ENCODE measurements at places on chromosomes 5 and 9.

DNA sequence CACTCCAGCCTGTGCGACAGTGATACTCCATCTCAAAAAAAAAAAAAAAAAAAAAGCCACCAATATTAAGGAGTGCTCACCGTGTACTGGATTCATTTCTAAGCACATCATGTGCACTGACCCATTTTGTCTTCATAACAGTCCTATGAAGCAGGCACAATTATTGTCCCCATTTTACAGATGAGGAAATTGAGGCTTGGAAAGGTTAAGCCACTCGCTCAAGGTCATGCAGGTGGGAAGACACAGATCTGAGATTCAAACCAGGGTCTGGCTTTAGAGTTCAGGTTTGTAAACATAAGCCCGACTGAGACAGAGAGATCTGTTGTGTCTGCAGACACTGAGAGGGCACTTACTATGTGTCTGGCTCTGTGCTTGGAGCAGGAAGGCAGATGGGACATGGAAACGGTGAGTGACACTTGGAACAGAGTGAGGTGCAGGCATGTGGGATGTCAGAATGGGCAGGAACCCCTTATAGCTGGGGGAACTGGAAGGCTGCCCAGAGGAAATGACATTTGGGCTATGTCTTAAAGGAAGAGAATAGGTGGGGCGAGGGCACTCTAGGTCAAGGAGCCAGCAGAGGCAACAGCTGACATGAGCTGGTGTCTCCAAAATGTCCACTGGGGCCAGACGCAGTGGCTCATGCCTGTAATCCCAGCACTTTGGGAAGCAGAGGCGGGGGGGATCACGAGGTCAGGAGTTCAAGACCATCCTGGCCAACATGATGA lies 69.9 kb downstream of the STK10 start:
- DNase-seq, result no peak

DNA sequence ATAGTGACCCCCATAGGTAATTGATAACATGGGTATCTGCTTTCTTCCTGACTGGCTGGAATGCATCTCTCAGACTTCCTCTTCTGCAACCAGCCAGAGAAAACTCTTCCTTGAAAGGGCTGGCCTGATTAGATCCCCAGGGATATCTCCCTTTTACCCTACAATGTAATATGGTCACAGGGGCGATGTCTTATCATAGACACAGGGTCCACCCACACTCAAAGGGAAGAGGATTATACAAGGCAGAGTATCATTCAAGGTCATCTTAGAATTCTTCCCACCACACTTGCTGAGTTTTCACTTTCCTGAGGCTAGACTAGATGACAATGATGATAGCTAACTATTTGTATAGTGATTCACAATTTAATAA lies 33.2 kb downstream of the TTLL11 start:
- DNase-seq, result no peak

GRCh38 chr5:116358015-116358523 lies 216.6 kb downstream of the SEMA6A start:
- no peak for DNase-seq

- DNase-seq, result no peak
Measured at GRCh38 chr9:32978051-32978450, 23.4 kb downstream of the APTX start.

- DNase-seq, result no peak
Measured at GRCh38 chr9:134037641-134038040, 12.4 kb downstream of the BRD3OS start.

- DNase-seq, result no peak
Measured at GRCh38 chr9:123326662-123327093, 29.3 kb upstream of the CRB2 start.

DNA sequence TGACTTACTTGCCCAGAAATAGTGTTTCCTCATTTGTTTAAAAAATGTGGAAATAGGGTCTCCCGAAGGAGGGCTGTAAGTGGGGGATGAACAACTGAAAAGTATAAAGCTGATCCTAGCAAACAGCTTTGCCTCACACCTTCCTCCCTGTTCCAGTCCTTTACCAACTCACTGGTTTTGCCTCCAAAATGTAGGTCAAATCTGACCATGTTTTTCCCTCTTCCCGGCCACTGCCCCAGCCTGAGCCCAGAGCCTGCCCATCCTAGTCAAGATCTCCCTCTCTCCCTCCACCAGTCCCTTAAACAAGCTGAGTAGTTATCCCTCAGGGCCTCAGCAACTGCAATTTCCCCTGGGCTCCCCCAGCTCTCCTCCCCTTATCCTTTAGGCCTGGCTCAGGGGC lies 82.4 kb upstream of the FBXW11 start:
- DNase-seq, result no peak

DNA sequence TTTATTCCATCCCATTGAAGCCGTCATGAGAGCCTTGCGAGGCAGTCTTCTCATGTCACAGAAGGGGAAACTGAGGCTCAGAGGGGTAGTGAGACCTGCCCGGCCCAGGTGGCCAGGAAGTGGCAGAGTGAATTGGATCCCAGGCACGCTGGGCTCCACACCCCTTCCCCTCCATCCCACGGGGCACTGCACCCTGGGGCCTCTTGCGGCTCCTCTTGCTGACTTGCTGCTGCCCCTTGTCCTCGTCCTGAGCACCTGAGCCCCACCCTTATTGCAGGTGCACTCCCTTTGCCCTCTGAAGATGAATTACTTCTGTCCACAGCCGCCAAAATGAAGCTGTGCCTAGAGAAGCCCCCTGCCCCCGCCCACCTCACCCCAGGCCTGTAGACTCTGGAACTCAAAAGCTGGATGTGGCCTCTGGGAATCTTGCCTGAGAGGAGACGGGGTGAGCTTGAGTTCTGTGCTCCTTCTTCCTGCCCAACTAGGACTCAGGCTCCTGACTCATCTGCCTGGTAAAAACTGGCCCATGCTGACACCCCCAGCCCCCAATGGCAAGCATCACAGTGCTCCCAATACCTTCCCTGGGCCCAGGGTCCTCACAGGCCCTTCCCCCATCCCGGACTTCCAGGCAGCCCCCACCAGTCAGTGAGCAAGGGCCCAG lies 6.4 kb downstream of the NEURL1B start:
- DNase-seq, result no peak

All from stimulated activated CD4-positive, alpha-beta T cell treated with anti-CD3 and anti-CD28 coated beads, Interleukin-1b, Interleukin-23, amount 100 ng/mL, for 24 hours (primary cell).